ENCODE measurements at places on chromosomes 2 and 18. TPM values are rescaled to one million over a fixed set of nuclear protein-coding genes. Genes with fewer than 3 reads are reported as not detected.

DNA sequence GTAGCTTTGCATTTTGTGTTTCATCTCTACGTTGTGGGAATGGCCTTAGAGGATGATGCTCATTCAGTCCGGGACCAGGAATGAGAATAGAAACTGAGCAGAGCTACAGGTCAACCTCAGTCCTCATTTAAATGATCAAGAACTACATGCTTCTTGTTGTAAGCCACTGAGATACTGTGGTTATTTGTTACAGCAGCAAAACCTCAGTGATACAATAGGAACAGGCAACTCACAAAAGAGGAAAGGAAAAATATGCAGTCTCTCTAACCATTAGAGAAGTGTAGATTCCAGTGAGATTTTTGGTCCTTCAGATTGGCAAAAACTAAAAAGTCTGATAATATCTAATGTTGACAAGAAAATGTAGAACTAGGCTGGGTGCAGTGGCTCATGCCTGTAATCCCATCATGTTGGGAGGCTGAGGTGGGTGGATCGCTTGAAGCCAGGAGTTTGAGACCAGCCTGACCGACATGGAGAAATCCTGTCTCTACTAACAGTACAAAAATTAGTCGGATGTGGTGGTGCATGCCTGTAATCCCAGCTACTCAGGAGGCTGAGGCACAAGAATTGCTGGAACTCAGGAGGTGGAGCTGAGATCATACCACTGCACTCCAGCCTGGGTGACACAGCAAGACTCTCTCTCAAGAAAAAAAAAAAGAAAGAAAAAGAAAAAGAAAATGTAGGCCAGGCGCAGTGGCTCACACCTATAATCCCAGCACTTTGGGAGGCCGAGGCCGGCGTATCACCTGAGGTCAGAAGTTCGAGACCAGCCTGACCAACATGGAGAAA lies 13.3 kb downstream of the CHCHD5 start:
- no peak for DNase-seq

GRCh38 chr2:132593171-132593570 lies 76.8 kb downstream of the LYPD1 start:
- no peak for DNase-seq

DNA sequence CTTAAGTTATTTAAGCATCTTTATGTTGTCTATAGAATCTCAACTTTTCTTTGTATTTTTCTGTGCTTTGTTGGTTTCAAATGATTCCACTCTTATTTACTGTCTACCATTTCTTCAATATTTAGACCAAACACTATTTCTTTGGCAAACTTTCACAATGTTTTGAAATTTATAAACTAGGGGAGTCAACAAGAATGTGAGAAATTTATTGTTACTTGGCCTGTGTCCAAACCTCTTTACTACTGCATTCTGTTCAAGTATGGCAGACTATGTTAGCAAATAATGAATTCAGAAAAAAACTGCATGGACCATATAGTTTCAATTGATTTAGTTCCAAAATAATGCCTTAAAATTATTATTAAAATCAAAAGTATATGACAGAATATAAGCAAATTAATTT lies 470.2 kb downstream of the FBXO15 start:
- no peak for DNase-seq

The DSG4 gene
- total RNA-seq = not detected

DNA sequence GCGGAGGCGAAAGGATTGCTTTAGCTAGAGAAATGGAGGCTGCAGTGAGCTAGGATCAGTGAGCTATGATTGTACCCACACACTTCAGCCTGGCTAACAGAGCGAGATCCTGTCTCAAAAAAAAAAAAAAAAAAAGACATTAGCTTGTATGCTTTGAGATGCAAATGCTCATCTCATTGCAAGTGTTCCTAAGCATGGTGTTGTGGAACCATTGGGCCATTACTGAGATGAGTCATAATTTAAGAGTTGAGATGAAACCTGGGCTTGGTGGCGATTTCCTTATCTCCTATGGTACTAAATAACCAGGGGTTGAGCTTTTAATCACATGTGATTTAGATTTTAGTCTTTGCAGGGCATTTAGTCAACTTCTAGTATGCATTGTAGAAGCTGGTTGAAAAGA lies 2.2 kb downstream of the PLEKHA3 start:
- DNase-seq = no peak

DNA sequence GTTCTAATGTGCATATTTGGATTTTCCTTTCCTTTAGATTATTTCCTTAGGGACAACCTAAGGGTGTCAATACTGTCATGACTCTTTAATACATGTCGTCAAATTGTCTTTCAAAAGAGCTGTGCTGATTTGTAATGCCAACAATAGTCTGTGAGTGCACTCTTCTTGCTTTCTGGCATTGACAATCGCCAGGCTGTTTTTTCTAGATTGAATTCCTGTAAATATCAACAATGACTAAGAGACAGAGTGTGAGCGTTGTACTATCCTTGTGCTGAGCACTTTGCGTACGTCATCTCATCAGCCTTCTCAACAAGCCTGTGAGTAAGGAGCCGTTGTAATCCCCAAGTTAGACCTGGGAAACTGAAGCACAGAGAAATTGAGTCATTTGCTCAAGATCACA lies 96.0 kb downstream of the ACOXL start:
- DNase-seq = no peak

DNA sequence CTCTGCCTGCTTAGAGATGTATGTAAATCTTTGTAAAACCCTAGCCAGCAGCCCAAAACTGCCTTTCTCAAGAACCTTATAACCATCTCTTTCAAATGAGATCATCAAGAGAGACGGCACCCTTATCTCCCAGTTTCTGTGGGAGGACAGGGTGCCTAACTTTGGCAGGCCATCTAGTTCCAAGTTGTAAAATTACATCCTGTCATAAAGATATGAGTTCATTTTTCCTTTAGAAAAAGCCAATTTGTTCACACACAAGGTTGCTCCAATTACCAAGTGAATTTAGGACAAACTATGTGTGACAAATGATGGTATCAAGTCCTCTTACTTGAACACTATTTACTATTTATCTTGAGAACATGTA lies 65.3 kb downstream of the MEMO1 start:
- no peak for DNase-seq

GRCh38 chr2:233112776-233113452 lies 52.8 kb downstream of the INPP5D start:
- no peak for DNase-seq

- no peak for DNase-seq
Observed at GRCh38 chr2:231028889-231029288, 8.4 kb upstream of the C2orf72 start.

- no peak for DNase-seq
Observed at GRCh38 chr2:61044636-61045035, 21.0 kb upstream of the SANBR start.

The EGR4 gene
- not detected for total RNA-seq

- DNase-seq = no peak
Observed at GRCh38 chr18:76388891-76389423, 106.1 kb downstream of the ZNF516 start.

The SERPINB11 gene
- not detected for total RNA-seq

DNA sequence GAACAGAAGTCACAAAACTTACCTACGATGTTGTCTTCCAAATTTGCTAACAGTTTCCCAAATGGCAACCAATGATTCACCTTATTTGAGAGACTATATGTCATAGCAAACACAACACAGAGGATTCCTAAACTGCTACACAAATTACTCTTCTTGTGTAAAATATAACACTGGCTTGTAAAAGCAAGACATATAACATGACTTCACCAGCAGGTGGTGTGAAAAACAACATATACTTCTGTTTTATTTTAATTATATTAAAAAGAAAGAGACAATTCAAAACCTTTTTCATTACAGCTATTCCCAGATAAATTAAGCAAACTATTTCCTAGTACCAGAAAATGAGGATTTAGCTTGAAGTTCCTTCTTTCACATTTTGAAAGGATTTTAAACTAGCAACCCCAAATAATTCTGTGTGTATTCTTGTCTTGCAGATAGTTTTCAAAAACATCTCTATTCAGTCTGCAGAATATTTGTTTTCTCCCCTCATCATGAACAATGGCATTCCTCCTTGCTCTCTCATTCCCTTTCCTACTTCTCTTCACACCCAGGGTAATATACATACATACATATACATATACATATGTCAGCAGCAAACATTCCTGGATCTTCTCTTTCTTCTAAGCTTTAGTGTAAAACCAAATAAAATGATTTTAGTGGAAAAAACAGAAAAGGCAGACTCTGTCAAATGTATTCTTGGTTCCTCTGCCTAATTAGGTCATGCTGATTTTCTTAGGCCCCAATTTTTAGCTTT lies 62.1 kb downstream of the SCN3A start:
- no peak for DNase-seq

GRCh38 chr2:66869076-66869475 lies 434.2 kb downstream of the MEIS1 start:
- DNase-seq = no peak

GRCh38 chr18:77948567-77948966 lies 698.9 kb downstream of the GALR1 start:
- no peak for DNase-seq

The PDE1A gene
- 1.6 TPM for total RNA-seq

The LIPG gene
- total RNA-seq = 37.3 TPM

- peak; percentile 75 for DNase-seq
Observed at GRCh38 chr2:55014962-55015939, 35.0 kb downstream of the RTN4 start.

The IWS1 gene
- 66.8 TPM for total RNA-seq

DNA sequence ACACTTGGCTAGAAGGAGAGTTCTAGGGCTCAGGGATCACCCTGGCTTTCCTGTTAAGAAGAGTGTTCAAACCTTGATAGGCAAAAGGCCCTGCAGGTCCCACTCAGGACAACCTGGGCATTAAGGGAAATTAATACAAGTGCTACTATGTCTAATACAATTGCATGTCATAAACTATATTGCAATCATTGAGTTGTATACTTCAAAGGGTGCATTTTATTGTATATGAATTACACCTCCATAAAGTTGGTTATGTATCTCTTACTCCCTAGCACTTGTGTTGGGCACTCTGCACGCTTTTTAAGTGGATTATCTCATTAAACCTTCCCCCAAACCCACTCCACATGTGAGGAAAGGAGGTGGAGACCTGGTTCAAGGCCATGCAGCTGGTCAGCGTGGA lies 172.1 kb upstream of the GLI2 start:
- no peak for DNase-seq

- no peak for DNase-seq
Observed at GRCh38 chr18:62512996-62513395, 9.8 kb upstream of the ZCCHC2 start.

GRCh38 chr2:146048141-146048540 lies 1528.2 kb upstream of the ZEB2 start:
- DNase-seq = no peak

- DNase-seq = peak; percentile 94
Observed at GRCh38 chr2:222319586-222320435, 21.0 kb upstream of the PAX3 start.

DNA sequence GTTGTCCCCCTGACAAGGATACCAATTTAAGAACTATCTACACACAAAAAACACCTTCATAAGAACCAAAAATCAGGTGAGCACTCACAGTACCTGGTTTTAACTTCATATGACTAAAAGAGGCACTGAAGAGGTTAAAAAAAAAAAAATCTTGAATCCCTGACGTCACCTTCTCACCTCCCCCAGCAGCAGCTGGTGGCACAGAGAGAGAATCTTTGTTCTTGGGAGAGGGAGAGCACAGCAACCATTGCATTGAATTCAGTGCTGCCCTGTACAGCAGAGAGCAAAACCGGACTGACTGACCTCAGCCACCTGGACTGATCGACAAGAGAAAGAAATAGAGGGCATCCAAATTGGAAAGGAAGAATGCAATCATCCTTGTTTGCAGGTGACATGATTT lies 566.0 kb downstream of the TMX3 start:
- peak; percentile 18 for DNase-seq

GRCh38 chr2:181022652-181023051 lies 42.2 kb downstream of the UBE2E3 start:
- DNase-seq = no peak

Measured in SJCRH30 (cell line).